ENCODE measurements at places on chromosomes 2 and 18. TPM values are rescaled to one million over a fixed set of nuclear protein-coding genes. Genes with fewer than 3 reads are reported as not detected.

The SGPP2 gene
- total RNA-seq = 3.0 TPM

The KRCC1 gene
- total RNA-seq = 10.8 TPM

The HTR2B gene
- total RNA-seq = not detected

The L3MBTL4 gene
- not detected for total RNA-seq

The SLC19A3 gene
- total RNA-seq = not detected

The IL1RN gene
- total RNA-seq = 0.85 TPM

The DIPK1C gene
- not detected for total RNA-seq

The ERFE gene
- total RNA-seq = 1.0 TPM

The LMAN2L gene
- 4.4 TPM for total RNA-seq

The ANKRD62 gene
- not detected for total RNA-seq

The TTC21B gene
- 22.1 TPM for total RNA-seq

The SLC35F6 gene
- 4.2 TPM for total RNA-seq

The SCN9A gene
- not detected for total RNA-seq

The STEAP3 gene
- total RNA-seq = 0.18 TPM

The COPS7B gene
- 51.3 TPM for total RNA-seq

The SPATS2L gene
- total RNA-seq = 9.0 TPM

The LRRTM1 gene
- total RNA-seq = not detected

The CYTIP gene
- total RNA-seq = 520 TPM

The SPC25 gene
- 35.6 TPM for total RNA-seq

The MAPRE3 gene
- total RNA-seq = 1.7 TPM

The NTSR2 gene
- total RNA-seq = not detected

The CCBE1 gene
- total RNA-seq = not detected

The LOXHD1 gene
- total RNA-seq = 0.45 TPM

The ERICH2 gene
- total RNA-seq = not detected

The NT5C1B gene
- not detected for total RNA-seq

The ADRA2B gene
- total RNA-seq = 0.34 TPM

The SYT4 gene
- not detected for total RNA-seq

The OTX1 gene
- total RNA-seq = not detected

The ADI1 gene
- 15.7 TPM for total RNA-seq

Data from activated CD8-positive, alpha-beta T cell treated with anti-CD3 and anti-CD28 coated beads for 36 hours (primary cell).